ENCODE measurements at places on chromosomes 4 and X.

DNA sequence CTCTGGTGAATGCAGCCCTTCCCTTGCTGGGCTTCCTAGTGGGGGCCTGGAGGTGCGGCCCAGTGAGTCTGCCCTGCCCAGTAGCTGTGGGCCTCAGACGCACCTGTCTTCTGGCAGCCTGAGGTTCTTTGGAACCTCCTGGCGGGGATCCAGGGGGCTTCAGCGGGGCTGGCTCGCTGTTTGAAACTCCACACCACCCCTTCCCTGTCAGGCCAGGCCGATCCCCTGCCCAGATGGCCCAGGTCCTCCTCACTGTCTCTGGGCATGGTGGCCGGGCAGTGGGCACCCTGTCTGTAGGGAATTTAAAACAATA is 10.7 kb upstream of the NKX1-1 start:
- no peak for DNase-seq

DNA sequence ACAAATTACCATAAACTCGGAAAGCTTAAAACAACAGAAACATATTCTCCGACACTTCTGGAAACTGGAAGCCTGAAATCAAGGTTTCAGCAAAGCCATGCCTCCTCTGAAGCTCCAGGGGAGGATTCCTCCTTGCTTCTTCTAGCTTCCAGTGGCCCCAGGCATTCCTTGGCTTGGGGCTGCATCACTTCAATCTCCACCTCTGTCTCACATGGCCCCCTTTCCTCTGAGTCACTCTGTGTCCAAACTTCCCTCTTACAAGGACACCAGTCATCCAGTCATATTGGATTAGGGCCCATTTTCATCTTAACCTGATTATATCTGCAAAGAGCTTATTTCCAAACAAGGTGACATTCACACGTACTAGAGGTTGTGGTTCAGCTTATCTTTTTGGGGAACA is 17.3 kb downstream of the PARM1 start:
- no peak for DNase-seq

GRCh38 chr4:137635601-137636000 is 103.3 kb upstream of the PCDH18 start:
- no peak for DNase-seq

DNA sequence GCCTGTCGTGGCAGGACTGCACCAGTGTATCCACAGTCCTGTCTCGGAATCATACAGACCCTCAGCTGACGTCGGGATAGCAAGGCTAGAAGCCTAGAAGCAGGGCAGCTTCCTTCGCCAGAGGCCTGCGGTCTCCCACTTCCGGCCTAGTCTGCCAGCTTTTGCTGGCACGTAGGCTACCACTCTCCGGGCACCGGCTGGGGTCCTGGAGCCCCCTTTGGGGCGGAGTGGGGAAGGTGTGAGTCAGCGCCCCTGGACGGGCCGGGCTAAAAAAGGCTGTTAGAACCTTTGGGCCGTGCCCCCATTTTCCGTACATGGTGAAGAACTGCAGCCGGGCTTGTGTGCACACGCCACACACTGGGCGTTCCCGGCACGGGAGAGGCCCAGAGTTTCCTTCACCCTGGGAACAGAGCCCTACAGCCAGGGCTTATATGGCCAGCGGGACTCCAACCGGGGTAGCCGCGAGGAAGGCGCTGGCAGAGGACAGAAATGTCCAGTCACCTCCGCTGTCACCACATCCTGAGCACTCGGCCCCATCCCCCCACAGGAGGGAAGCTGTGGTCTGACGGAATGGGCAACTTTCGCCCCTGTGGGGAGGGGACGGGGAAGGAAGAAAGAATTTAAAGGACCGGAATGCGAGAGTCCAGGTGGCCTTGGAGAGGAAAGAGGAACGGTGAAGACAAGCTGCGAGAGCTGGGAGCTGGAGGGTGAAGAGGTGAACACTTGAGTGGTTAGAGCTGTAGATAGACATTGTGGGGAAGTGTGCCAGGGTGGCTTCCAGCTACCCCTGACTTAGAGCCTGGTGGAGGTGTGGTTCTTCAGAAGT is 4.6 kb downstream of the MAGIX start:
- DNase-seq: peak; percentile 76

GRCh38 chr4:15116509-15117079 is 114.3 kb downstream of the CPEB2 start:
- DNase-seq: no peak

DNA sequence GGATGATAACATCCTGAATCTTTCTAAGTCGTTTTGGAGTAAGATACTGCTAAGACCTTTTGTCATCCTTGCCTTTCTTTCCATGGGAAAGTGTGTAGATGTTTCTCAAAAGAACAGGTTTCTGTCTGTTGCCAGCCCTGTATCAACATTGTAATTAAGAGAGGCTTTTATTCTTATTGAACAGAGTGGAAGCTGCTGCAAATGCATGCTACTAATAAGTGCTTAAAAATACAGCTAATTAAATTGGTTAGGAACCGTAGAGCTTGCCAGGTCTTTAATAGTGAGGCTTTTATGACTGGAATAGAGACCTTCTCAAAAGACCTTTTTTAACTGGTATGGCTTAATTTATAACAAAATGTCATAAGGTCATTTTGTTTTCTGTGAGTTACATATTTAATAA is 34.4 kb downstream of the INTU start:
- no peak for DNase-seq

DNA sequence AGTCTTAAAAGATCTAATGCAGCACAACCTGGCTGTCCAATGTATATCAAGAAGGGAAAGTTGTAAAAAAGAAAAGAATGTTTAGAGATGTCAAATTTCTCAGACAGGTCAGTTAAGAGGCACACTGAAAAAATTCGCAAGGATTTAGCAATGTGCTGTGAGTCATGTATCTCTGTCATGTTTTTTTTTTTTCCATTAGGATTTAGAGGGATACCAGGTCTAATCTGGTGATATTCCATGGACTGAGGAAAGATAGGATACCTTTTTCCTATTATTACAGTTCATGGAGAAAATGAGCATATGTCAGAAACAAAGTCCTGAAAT is 815.4 kb upstream of the PCDH10 start:
- DNase-seq: no peak

DNA sequence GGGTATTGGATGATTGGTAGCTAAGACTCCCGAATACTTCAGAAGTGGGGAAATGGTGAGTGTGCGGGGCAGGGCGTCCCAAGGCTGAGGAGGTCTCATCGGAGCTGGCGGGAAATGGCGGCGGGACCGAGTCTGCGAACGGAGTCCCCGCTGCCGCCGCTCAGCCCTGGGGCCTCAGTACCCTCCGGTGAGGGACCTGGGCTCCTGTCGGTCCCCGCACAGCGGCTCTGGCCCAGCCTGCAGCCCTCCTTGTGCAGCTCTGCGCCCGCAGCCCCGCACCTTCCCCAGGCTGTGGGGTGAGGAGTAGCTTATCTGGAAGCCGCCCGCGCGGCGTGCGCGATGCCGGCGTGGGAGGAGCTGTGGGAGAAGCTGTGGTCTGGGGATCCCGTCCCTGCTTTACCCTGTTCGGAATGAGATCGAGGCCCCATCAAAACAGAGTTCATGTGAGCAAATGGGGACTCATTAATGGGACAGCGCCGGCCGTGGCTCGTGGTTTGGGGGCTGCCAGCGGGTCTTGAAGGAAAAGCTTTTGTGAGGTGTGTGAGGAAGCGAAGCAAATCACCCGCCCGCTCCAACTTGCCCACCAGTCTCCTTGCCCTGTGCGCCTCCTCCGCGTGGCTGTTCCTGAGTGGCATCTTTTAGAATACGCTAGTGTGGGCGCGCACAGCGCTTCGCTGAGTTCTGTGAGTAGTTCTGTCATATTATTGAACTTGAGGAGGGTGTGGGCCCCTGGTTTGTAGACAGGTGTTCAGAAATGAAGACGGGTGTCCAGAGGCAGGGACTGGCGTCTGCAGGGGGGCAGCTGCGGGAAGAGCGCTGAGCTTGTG is 531 bp downstream of the ZNF141 start:
- DNase-seq: peak; percentile 58

DNA sequence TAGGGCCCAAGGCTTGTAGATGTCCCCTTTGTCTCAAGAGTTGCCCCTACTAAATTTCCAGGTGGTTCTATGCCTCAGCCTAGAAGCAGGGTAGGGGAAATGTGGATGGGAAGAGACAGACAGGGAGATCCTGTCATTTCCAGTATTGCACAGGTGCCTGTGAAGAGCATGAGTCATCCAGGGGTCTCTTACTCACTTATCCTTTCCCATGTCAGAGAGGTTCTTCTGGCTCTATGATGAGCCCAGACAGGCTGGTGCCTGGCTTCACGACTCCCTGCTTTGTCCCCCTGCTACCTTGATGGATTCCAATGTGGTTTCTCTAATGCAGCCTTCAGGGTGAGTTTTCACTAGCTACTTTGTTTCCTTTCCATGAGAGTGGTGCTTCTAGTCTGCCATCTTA is 35.2 kb upstream of the DDX60 start:
- no peak for DNase-seq

- no peak for DNase-seq
Measured at GRCh38 chr4:148780426-148781005, 338.3 kb upstream of the NR3C2 start.

DNA sequence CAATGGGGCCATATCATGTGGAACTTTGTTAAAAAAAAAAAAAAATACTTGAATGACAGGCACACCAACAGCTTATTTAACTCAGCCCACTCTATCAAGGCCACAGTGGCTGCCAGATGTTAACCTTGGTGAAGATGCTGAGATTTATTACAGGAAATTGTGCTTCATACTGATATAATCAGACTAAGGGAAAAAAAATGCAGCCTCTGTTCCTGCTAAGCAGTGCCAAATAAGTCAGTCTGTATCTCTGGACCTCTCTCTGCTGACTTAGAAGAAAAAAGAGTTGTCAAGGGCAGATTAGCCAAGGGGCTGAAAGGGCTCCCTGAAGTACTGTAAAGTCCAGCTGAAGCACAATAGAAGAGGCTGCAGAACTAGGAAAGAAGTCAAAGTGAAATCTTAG is 677.7 kb upstream of the HTR2C start:
- no peak for DNase-seq

GRCh38 chr4:183960962-183961541 is 55.9 kb downstream of the STOX2 start:
- DNase-seq: no peak

- DNase-seq: no peak
Measured at GRCh38 chrX:8879750-8880149, 78.6 kb upstream of the FAM9A start.

DNA sequence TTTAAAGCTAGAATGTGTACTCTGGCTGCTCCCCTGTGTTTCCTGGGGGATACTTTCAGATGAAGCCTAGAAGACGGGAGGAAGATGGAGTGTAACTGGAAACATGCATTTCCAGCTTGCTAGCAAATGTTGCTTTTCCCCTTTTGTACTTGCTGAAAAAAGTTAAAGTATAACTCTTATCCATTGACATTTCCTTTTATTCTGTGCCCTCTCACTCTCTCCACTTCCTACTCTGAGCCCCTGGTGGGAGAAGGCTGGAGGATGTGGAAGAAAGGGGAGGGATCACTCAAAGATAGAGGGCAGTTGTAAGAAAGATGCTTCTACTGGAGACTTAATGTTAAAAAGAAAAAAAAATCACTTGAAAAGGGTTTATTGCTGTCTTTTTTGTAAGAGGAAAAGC is 396.5 kb downstream of the DTHD1 start:
- no peak for DNase-seq

DNA sequence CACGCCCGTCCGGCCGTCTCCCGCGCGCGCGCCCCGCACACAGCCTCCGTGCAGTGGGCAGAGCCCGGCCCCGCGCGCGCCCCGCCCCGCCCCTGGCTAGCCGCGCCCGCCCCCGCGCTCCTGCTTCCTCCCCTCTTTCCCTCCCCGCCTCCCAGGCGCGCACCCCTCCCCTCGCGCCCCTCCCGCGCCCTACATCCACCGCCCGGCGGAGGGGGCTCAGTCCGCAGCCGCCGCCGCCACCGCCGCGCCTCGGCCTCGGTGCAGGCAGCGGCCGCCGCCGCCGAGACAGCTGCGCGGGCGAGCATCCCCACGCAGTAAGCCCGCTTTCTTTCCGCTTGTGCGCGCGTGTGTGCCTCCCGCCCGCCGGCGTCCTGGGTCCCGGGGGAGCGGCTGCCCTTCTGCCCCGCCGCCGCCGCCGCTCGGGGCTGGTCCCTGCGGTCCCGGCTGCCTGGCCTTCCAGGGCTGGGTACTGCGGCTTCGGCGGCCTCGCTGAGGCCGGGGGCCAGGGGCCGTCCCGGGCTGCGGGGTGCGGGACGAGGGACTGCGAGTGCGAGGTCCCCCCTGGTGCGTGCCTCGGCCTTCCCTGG is at the start of gene FHL1:
FHL1 (plus strand) TSS at position 219 of the 587 bp plus-strand sequence.
- no peak for DNase-seq

DNA sequence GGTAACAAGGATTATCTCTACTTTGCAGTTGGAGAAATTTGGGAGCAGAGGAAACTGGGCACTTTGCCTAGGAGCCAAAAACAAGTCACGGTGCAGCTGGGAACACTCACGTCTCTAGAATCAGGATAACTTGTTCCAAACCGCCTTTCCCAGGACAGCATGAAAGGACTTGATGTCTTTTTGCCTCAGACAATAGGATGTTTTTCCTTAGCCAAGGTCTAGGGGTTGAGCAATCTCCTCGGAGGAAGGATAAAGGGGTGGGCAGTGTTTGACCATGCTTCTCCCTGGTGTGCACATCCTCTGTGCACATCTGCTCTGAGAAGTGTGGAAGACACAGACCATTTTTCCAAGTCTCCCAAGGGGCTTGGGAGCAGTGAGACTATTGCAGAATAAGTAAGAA is 1.7 kb upstream of the SPARCL1 start:
- no peak for DNase-seq

- DNase-seq: no peak
Measured at GRCh38 chr4:76012388-76012801, 5.1 kb upstream of the CXCL9 start.

DNA sequence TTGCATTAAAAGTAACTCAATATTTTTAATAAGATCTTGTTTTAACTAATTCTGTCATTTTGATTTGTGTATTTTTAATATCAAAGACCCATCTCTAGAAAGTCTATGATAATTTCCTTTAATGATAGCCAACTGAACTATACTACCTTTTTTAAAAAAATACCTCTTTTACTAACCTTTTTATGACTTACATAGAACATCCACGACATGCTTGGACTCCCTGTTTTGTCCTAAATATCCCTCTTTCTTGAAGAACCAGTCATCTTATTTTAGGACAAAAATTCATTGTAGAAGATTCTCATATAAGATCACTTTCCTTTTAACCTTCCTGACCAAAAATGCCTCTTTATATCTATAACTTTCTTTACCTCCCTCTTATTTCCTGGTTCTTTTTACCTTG is 76.8 kb upstream of the GC start:
- DNase-seq: no peak

DNA sequence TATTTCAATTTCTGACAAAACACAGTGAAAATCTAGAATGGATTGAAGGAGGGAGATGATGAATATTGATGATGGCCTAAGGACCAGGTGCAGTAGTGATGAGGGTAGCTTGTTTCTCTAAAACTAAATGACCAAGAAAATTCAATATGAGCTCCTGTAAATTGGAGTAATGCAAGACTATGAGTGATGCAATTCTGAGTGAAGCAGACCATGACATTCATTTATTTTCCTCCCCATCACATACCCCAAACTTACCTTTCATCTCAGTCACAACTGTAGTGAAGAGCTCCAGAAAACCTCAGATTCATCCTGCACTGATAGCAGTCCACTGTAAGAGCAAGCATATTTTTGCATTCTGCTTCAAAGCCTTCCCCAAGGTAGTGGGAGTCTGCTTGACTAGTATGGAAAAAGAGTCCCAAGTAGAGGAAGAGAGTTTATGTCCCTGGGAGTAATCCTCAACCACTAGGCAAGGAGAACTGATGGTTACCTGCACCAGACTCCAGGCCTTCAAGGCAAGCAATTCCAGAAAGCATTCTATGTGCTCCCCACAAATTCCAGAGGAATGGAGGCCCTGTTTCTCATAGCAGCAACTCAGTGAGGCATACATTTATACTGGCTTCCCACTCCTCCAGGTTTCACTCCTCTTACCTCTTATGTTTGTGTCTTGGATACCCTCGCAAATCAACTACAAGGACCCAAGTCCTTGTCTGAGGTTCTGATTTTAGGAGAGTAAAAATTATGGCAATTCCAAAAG is 47.2 kb downstream of the CXCL1 start:
- no peak for DNase-seq
